ENCODE measurements at places on chromosomes 3 and 15.
A peak's percentile ranks its signal among the peaks of the same experiment; 100 is the strongest.

GRCh38 chr3:88219138-88219792 lies 69.5 kb downstream of the C3orf38 start:
- peak; percentile 39 for DNase-seq

DNA sequence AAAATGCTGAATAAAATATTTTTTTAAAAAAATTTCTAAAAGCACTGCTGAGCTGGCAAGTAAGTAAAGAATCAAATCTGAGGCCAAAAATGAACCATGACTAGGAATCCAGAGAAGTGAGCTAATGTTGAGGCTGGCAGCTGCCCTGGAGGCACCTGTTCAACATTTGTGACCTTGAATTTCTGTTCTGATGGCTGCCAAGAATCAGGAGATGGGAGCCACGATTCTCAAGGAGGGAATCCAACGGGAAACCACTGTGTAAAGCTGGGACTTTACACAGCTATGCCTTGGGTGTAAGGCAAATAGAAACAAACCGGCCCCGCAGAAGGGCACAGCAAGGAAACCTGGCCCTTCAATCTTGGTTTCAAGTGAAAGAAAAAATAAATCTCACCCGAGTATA lies 22.7 kb downstream of the HEG1 start:
- DNase-seq: no peak

DNA sequence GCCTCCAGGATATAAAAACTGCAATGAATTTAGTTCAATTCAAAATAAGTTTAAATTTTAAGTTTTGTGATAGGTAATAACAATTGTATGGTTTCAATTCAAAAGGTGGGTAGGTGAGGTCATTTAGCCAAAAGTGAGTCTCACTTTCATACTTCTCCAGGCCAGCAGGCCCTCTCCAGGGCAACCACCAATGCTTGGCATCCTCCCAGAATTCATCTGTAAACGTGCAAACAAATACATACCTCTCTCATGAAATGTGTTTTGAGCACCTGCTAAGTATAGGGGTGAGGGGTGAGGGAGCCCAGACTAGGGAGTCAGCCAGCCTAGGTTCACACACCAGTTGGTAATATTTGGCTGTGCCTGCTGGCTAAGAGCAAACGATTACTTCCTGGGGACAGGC lies 22.0 kb upstream of the RBSN start:
- no peak for DNase-seq

DNA sequence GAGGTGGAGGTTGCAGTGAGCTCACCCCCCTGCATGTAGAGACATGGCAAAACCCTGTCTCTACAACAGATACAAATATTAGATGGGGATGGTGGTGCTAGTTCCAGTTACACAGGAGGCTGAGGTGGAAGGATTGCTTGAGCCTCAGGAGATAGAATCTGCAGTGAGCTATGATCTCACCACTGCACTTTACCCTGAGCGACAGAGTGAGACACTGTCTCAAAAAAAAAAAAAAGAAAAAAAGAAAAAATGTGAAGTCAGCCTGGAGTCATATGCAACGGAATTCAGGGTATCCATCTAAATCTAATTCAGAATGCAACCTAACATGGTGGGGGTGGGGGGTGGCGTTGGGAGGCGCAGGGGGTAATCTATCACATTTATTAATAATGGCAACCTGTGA lies 37.1 kb upstream of the NR2F2 start:
- no peak for DNase-seq

GRCh38 chr3:70829092-70829491 lies 516.7 kb upstream of the MDFIC2 start:
- no peak for DNase-seq

DNA sequence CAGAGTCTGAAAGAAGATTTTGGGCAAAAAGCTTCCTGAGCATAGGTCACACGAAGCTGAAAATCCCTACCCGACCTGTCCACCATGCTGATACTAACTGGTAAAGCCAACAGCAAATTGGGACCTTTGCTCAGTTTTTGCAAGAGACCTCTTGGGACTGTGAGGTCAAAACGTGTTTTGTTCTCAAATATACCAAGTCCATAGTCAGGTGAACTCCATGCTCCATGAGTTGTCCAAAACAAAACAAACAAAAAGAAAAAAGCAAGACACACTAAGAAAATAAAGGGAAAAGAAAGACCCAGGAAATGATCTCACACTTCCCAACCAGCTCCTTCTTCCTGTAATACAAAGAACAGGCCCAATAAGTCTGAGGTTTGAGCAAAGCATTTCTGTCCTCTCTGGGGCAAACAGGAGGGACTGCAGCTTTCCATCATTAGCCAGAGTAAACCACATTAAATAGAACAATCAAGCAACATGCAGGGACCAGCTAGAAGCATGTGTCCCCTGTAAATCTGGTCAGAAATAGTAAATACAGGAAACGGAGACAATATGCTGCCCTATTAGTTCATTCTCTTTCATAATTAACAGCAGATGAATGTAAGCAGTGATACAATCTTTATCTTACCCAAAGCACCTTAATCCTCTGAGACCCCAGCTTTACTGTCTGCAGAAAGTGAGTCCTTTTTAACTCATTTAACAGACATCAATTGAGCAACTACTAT lies 125.0 kb upstream of the LIPC start:
- no peak for DNase-seq

DNA sequence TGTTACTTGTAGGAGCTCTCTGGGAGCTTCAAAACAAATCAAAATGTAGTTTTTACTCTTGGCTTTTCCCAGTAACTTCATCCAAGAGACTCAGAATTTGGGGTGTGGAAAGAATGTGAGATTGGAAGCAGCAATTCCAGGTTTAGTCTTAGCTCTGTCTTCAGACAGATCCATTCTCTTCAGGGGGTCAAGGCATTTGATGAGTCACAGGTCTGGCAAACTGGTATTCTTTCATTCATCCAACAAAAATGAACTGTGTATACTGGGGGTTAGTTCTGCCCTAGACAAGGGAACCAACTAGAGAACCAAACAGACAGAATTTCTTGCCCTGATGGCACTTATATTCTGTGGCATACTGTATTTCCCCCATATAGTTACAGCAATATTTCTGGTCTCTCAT lies 36.3 kb upstream of the CADPS start:
- DNase-seq: no peak

DNA sequence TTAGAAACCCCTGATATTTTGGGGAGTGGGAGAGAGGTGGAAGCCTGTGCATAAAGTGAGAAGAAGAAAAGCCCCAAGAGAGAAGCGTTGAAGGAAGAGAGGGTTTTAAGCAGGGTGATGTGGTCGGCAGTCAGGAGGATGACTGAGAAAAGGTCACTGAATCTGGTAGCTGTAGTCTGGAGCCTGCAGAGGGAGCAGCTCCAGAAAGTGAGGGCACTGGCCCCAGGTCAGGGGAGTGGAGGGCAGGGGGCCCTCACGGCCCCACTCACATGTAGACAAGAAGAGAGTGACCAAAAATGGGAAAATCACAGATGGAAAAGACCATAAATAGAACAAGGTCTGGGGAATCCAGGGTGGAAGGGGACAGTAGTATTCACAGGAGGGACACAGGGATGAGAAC lies 105.5 kb downstream of the RYK start:
- no peak for DNase-seq

Measured in progenitor cell of endocrine pancreas (in vitro differentiated cells).